NCI-H1092 (cell line): ENCODE measurements at places on chromosomes 12 and 14.

DNA sequence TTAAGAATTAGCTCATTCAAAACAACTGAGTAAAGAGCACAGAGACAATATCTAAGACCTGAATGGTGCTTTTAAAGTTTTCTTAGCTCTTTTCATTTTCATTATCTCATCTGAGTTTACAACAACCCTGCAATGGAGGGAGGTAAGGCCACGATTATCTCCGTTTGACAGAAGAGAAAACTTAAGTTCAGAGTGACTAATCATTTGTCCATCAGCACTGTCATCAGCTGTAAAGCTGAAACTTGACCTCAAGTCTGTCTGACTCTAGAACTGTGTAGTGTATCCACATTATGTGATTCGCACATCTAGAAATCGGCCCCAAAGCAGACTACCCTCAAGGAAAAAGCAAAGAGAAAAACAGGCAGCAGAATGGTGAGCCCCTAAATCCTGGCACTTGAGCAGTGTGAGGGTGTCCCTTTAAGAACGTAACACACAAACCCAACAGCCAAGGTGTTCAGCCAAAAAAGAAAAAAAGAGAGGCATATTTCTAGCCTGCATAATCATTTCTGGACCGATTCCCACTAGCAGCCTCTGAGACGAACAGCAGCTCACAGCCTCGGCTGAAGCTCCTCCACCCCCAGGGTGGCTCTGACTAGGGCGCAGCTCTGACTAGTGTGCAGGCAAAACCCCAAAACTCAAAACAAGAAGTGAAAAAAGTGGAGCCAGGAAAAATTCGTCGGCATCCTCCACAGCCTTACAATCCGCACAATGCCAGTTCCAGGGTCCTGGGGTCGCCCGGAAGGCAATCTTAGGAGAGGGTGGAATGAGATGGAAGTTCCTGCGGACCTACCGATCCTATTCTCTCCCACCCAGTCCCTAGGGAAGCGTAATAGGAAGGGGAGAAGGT, 1.6 kb downstream of the STXBP6 start:
- DNase-seq = no peak

DNA sequence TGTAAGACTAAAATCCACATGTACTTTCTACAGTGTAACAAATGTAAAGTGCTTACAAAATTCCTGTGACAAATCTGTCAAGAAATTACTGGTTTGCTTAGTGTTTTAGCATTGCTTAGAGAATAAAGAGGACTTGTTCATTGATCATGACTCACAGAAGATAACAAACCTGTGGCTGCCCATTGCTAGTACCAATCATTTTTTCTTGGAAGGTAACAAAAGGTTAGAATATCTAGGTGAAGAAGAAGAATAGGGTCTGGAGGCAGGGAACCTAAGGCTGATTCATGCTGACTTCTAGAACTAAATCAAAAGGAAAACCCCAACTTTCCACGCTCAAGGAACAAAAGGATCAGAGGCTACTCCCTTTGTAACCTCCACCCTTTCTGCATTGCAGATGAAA, 232.7 kb upstream of the ABCD2 start:
- no peak for DNase-seq

DNA sequence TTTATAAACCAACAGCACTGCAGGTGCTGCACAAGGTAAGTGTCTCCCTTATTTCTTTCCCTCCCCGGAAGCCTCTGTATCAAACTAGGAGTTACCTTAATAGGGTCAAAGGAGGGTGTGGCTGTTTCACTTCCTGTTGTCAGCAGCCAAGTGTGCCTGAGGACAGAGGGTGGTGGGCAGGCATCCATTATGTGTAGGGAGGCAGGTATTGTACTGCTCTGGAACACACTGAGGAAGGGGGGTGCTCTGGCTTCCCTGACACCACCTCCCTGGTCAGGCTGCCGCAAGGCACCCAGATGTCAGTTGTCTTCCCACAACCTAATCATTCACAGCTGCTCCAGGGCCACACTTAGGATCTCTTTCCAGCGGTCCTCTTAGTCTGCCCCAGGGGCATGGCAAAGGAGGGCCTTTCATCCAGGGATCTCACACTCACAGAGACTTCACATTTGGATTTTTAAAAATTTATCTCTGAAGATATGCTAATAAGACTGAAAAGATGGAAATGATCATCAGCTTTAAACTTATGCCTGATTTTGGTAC, 132.0 kb upstream of the ARHGAP5 start:
- no peak for DNase-seq

DNA sequence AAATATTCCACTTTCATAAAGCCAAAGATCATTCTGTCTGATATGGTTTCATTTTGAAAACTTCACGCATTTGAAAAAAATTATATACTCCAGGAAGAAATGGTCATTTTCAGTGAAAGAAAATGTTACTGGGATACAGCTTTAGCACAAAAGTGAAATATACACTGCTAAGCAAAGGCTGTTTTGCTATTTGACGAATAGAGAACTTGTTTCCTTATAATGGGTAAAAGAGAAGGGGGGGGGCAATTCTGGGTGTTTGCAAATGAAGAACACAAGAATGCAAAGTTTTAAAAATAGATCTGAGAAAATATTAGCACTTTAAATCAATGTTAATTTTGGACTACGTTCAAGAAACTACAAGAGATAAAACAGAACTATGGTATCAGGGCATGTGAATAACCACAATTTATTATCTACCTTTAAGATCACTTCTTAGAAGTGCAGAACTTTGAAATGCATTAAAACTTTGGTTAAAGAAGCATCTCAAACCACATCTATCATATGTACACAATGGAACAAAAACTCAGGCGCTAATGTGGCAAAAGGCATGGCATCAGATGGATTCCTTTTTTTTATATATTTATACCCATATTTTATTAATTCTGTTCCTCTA, 51.1 kb downstream of the EFCAB11 start:
- no peak for DNase-seq

GRCh38 chr12:23084236-23084995, 459.4 kb downstream of the ETNK1 start:
- DNase-seq = peak; percentile 70

DNA sequence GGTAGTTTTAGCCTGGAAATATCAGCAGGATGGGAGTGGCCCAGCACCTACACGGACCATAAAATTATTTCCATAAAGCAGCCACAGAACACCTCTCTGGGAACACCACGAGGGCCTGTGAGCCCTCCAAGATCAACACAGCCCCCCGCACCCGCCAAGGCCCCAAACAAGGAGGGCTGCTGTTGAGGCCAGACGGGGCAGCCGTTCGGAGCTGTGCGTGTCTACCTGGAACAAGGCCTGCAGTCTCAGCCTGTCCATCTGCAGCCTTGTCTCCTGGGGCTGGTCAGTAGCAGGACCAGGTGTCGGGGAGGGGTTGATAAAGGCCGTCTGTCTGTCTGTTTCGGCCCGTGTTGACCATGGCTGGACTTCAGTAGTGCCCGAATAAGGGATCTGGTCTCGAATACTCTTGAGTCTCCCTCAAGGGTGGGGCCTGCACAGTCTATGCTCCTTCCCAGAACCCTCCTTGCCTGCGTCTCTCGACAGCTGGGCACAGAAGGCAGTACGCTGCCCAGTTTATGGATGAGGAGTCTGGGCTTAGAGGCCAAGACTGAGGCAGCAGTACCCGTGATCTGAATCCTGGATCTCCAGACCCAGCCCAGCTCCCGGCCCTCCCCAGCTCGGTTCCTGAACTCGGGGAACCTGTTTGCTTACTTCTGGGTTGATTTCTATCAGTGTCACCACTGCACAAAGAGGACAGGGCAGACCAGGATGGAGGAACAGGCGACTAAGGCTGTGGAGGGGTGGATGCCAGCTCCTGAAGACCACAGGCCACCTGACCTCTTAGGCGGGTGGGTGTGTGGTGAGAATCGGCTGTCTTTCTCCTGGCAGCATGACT, 23.1 kb upstream of the DLK1 start:
- no peak for DNase-seq

GRCh38 chr14:64531567-64531966, 9.0 kb upstream of the HSPA2 start:
- no peak for DNase-seq

GRCh38 chr14:100192250-100192671, 32.8 kb upstream of the DEGS2 start:
- no peak for DNase-seq
